ENCODE measurements at places on chromosomes 12 and 14.

GRCh38 chr14:59245809-59246295 lies 57.4 kb downstream of the DAAM1 start:
- DNase-seq, result no peak

- no peak for DNase-seq
Observed at GRCh38 chr12:52233462-52234207, 592 bp downstream of the KRT7 start.

- DNase-seq, result no peak
Observed at GRCh38 chr14:39488600-39488999, 56.4 kb upstream of the FBXO33 start.

- DNase-seq, result no peak
Observed at GRCh38 chr14:37623426-37623951, 28.1 kb downstream of the TTC6 start.

GRCh38 chr12:115885040-115885690 lies 392.3 kb downstream of the MED13L start:
- no peak for DNase-seq
